Testis (tissue), 5 donors: ENCODE measurements at places on chromosomes 11 and 22.

DNA sequence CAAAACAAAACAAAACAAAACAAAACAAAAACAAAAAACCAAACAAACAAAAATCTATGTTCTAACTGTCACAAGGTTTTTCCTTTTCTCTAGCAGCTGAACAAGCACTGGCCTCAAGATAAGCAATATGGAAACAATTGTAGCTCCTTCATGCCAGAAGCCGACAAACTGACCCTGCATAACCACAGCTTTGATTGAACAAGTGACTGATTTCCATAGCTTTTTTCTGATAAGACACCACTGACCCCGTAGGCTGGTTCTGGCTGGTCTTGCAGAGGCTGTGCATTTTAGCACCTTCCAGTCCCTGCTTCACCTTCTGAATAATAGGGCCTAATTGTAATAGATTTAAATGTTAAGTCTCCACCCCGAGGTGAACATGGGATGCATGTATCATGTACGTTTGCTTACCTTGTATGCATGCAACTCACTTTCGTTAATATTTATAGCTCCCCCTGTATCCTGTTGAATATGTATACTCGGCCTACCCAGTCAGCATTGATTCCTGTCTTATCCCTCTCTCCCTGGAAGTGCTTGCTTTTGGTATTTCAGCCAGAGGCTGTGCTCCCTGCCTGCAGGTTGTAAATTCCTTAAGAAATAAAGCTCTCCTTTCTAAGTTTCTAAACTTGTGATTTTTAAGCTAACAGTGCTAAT lies 49.6 kb downstream of the CNTF start:
- DNase-seq, result peak; percentile 80

GRCh38 chr11:10911907-10912306 lies 54.1 kb upstream of the ZBED5 start:
- no peak for DNase-seq

DNA sequence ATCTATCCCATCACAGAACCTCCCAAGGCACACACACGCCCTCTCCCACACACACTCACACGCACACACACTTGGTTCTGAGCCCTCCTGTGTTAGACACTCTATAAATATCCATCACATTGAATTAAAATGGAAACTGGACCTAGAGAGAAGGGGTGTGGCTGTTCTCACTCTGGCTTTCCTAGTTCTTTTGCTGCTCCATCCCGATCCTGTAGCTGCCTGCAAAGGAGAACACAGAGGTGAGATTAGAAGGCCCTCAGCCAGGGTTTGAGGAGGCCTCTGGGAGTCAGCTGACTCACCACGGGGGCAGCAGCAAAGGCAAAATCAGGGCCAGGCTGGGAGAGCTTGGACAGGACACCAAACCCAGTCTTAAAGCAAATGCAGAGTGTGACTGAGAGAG lies 192.3 kb upstream of the CADM1 start:
- DNase-seq, result no peak

DNA sequence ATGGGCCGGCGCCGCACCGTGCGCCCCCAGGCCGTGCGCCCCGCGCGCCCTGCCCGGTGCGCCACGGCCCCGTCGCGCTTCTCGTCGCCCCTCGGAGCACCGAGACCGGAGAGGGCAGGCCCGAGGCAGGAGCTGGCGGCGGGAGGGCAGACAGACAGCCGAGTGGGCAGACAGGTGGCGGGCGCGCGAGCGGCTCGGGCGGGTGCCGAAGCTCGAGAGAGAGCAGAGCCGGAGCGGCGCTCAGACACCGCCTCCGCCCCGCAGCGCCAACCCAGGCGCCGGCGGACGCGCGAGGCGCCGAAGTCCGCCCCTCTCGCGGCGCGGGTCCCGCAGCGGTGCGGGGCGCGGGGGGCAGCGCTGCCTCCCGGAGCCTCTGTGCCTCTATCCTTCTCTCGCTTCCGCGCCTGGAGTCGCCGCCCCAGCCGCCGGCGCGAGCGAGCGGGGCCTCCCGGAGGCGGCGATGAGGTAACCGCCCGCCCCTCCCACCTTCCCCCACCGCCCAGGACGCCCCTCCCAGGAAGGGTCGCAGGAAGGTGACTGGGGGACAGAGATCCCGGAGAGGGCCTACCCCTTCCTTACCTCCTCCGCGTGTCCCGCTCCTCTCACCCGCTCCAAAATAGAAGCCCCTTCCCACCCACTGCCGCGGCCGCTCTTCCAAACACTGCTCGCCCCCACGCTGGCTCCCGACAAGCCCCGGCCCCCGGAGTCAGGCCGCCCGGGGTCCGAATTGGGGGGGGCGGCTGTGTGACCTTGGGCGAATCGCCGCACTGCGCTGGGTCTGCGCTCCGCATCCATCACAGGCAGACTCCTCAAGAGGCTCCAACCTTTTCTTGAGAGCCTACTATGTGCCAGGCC lies at the start of gene RASL10A:
Gene RASL10A, minus strand, starts transcription at position 412 of the 855 bp plus-strand sequence. CDS start 451 bp downstream, outside the sequence.
- DNase-seq, result no peak

DNA sequence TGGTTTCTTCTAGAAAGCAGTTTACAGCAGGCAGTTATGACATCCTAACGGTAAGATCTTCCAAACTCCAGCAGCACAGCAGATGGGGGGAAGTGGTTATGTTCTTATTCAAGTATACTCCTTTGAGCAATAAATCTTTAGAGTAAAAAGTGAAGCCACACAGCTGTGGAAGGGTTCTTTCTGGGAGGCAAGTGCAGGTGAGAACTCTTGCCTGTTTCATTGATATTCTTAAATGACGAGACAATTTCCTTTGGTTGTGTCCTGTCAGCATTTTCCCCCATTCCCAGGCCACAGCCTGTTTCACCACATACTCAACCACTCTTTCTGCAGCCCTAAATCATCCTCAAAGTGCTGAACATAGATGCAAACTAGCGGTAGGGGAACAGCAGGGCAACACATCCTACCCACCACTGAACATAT lies 207.3 kb upstream of the MTNR1B start:
- no peak for DNase-seq
